ENCODE measurements at places on chromosomes 1 and 21. TPM values are rescaled to one million over a fixed set of nuclear protein-coding genes. Genes with fewer than 3 reads are reported as not detected.

- no peak for DNase-seq
These were observed 106.4 kb downstream of the TBX19 start for GRCh38 chr1:168386949-168387586.

DNA sequence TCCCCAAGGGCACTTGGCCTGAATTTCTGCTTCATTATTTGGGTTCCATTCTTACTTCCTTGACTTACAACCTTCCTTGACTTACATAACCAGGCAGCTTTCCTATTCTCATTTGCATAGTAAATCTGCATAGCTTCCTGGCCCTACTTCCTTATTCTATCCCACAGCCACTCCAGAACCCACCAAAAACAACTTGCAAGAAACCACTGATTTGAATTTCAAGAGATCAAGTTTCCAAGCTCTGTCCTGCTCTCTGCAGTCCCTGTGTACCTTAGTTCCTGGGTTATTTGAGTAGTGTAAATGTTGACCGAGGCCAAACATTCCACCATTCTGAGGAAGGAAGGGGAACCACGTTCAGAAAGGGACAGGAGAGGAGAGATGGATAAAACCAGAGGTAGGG, 603.3 kb downstream of the PTPRC start:
- no peak for DNase-seq

GRCh38 chr1:56095696-56096665, 483.4 kb downstream of the PLPP3 start:
- no peak for DNase-seq

The RIPPLY3 gene
- total RNA-seq, result not detected

The SLC26A9 gene
- total RNA-seq, result not detected

The EIF3I gene
- 92.3 TPM for total RNA-seq

GRCh38 chr21:41245509-41246135, 71.0 kb upstream of the FAM3B start:
- no peak for DNase-seq

DNA sequence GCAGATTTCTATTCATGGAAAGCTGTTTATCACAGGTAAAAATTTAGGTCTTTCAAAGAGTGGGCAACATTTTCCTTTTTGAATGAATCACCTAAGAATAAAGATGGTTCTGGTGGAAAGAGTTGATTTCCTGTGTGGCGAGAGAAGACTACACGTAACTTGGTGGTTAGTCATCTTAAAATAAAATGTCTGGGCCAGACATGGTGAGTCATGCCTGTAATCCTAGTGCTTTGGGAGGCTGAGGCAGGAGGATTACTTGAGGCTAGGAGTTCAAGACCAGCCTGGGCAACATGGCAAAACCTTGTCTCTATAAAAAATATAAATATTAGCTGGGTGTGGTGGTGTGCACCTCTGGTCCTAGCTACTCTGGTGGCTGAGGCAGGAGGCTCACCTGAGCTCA, 65.7 kb downstream of the DISP1 start:
- no peak for DNase-seq

The PLD5 gene
- 0.27 TPM for total RNA-seq

The PIK3C2B gene
- 52.2 TPM for total RNA-seq

- no peak for DNase-seq
These were observed 33.8 kb upstream of the EYA3 start for GRCh38 chr1:28122183-28122582.

- no peak for DNase-seq
These were observed 155.8 kb upstream of the KAZN start for GRCh38 chr1:14442669-14443068.

DNA sequence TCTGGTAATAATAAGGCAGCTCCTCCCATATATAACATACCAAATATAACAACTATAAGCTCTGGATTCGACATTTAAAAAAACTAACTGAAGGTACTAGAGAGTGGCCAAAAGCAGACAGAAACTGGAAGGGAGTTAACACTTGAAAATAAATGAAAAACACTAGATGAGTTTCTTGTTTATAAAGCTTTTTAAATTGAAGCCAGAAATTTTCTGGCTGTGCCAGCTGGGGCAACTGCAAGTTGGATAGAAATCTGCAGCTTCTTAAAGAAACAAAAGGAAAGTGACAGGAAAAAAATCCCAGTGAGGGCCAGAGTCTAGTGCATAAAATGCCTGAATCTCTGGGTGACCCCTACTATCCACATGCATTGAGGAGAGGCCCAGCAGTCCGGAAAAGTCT, 432.7 kb downstream of the SMYD3 start:
- DNase-seq, result no peak

The ANGPTL1 gene
- total RNA-seq, result 4.1 TPM

The ZBTB21 gene
- total RNA-seq, result 27.3 TPM

DNA sequence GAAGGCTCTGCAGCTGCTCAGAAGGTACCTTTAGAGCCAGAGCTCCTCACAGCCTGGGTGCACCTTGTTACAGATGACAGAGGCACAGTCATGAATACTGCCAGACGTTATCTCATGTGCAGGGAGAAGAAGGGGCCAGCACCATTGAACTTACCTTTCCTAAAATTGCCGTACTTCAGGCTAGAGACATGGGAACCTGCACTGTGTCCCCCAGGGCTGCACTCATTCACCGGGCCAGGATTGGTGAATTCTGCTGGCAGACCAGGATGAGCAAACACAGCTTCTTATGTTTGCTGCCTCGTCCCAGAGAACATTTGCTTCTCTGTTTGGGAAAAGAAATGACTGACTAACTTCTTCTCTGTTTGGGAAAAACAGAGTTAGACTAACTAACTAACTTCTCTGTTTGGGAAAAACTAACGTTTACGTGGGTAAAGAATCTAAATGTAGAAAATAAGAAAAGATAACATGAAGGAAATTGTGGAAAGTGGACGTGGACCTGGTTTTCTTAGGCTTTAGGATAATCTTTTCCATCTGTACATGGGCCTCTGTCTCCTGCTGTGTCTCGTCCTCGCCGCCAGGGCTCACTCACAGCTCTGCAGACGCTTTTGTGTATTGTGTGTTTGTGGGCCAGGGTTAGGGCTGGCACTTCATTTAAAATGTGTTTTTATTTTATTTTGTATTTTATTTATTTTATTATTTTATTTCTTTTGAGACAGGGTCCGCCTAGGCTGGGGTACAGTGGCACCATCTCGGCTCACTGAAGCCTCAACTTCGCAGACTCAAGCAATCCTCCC, 9.9 kb downstream of the OBSCN start:
- no peak for DNase-seq

GRCh38 chr1:58884706-58885661, 101.1 kb upstream of the JUN start:
- DNase-seq, result peak; percentile 77

The KAZN gene
- 37.2 TPM for total RNA-seq

The AKR7A3 gene
- total RNA-seq, result 1.6 TPM

GRCh38 chr1:246800356-246800755, 76.1 kb downstream of the SCCPDH start:
- no peak for DNase-seq

The OR2L5 gene
- not detected for total RNA-seq

DNA sequence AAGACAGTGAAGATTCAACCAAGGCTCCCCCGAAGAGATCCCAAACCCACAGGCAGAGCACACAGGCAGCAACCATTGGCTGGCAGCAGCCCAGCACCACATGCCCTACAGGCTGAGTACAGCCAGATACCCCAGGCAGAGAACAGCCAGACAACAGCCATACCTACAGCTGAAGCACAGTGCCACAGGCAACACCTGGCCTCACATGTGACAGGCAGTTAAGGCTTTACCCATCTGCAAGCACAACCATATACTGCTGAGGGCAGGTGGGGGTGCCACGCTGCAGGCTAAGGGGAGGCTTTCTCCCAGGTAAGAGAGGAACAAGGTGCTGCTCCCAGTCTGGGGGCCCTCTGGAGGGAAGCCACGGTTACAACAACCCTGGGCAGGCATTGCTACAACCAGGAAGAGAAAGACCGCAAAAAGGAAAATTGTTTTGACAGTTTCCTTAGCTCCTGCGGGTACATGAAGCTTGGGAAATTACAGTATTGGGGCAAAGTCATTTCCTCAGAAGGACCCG, 12.3 kb downstream of the CHIT1 start:
- no peak for DNase-seq

The OVAAL gene
- total RNA-seq, result not detected

GRCh38 chr1:147771226-147772125, 11.1 kb upstream of the GJA5 start:
- DNase-seq, result no peak

The FBLIM1 gene
- total RNA-seq, result 29.0 TPM

DNA sequence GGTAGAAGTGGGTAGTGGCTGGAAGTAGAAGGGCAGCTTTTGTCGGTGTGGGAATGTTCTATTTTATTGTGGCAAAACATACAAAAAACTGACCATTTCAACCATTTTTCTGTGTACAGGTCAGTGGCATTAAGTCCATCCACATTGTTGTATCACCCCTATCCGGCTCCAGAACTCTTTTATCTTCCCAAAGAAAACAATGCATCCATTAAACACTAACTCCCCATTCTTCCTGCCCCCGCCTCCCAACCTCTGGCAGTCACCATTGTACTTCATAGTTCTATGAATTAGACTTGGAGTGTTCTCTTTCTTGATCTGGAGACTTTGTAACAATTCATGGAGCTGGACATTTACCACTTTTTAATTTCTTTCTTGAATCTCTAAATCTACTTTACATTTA, 55.7 kb downstream of the DEGS1 start:
- DNase-seq, result no peak

GRCh38 chr1:108865316-108865910, 8.5 kb upstream of the AKNAD1 start:
- no peak for DNase-seq

DNA sequence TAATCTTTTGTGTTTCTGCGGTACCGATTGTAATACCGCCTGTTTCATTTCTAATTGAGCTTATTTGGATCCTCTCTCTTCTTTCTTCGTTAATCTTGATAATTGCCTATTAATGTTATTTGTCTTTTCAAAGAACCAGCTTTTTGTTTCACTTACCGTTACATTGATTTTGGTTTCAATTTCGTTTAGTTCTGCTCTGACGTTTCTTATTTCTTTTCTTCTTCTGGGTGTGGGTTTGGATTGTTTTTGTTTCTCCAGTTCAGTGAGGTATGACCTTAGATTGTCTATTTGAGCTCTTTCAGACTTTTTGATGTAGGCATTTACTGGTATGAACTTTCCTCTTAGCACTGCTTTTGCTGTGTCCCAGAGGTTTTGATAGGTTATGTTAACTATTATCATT, 9.4 kb downstream of the OR2M2 start:
- no peak for DNase-seq

DNA sequence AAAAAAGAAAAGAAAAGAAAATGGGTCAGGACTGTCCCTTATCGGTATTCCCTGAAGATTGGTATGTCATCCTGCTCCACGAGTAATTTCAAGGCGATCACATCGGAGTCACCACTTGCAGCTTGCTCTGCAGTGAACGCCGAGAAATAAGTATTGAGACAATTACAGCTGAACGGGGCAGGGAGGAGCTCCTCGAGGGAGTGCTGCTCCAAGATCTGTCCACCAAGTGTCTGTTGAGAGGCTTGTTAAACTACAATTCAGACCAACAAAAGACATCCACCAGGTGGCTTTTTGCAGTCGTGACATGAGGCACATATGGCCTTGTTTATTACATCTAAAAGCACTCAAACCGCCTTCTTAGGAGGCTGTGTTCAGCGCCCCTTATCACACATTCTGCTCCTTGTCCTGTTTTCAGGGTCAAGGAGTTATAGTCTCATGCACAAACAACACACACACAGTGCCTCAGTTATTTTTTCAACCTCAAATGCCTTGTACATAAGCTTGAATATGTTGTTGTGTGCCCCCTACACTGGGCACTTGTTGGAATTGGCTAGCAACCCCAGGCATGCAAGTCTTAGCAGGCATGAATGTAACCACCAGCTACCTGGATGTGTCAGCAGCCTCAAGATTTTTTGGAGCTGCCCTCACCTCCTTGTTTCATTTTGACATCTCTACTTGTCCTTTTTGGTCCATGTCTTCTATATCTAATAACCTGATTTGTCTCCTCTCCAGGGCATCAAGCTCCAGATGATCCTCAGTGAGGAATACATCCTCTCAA, 13.0 kb upstream of the CD48 start:
- DNase-seq, result no peak

DNA sequence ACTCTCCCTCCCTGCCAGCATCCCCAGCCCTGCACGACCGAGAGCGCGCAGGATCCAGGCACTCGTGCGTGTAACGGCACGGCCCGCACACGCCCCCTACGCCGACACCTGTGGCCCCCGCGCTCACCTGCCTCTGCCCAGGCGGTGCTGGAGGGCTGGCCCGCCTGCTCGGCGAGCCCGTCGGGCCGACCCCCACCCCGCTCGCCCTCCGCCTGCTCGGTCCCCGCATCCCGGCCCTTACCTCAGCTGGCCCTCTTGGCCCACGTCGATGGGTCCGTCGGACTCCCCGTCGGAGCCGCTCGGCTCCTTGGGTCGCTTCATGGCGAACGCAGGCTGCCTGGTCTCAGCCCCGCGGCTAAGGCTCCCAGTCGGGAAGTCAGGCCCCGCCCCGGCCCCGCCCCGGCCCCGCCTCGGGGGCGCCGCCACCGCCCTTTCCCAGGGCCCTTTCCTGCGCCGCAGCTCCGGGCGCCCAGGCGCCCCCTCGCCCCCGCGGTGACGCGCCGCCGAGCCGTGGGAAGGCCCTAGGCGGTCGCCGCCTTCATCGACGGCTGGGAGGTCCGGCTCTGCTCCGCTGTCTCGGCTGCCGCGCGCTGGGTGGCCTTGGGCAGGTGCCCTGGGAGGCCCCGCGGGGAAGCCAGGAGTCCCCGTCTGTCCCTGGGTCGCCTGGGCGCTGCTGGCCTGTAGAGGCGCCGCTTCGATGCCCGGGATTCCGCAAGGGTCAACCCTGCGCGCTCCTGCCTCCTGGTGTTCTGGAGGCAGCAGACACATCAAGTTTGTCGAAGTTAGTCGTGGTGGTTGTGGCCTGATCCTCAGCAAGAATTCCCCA, at the start of gene HEYL:
TSS of gene HEYL (minus strand) at position 339 of the 826 bp plus-strand sequence. CDS start at position 321, 18 bp downstream.
- peak; percentile 79 for DNase-seq

DNA sequence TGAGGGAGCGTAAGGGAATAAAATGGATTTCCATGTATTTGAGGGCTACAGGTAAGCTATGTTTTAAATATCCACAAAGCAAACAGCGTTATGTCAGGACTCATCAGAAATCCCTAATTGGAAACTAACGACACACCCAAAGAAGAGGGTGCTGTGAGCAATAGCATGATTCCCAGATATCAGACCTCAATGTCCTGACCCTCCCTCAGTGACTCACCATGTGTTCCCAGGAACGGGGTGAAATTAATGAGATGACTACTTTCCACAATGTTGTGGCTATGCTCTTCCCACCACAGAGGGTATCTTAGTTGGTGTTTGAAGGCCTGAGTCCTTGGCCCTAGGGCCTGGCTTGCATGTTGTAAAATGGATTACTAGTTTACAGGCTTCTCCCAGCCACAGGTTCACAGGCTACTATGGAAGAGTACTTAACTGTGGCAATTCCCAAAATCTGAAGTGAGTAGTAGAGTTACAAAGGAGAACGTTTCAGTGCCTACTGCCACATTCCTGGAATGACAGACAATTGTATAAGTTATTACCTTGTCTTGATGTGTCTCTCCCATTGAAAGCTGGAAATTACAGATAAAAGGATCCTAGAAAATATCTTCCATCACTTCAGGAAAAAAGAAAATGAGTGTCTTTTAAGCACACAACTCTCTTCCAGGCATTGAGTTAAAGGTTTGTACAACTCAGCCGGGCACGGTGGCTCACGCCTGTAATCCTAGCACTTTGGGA, 1.7 kb upstream of the KRTAP11-1 start:
- DNase-seq, result no peak
